ENCODE measurements at places on chromosomes 6 and 20. TPM values are rescaled to one million over a fixed set of nuclear protein-coding genes. Genes with fewer than 3 reads are reported as not detected.

GRCh38 chr6:11848852-11849731 lies 70.5 kb upstream of the ADTRP start:
- no peak overlapping the region for H3K27ac ChIP-seq
- H3K36me3 ChIP-seq, result no peaks in the 10 kb centered on the region
- no peak for DNase-seq
- H3K4me1 ChIP-seq, result no peaks in the 10 kb centered on the region
- H3K4me3 ChIP-seq, result no peak overlapping the region
- no peaks in the 10 kb centered on the region for H3K27me3 ChIP-seq

HRH3 gene
- not detected for total RNA-seq

GRCh38 chr20:63947638-63948456 lies 8.4 kb downstream of the UCKL1 start:
- H3K4me3 ChIP-seq, result peak overlapping the region; percentile 32
- peaks cover 30% of the 10 kb centered on the region for H3K4me1 ChIP-seq
- no peak for DNase-seq
- no peaks in the 10 kb centered on the region for H3K27me3 ChIP-seq

ANKRD66 gene
- not detected for total RNA-seq

LIN28B gene
- total RNA-seq, result not detected

CCHCR1 gene
- 48.3 TPM for total RNA-seq

EEF1A2 gene
- 0.84 TPM for total RNA-seq

- no peak overlapping the region for H3K4me3 ChIP-seq
- no peak for DNase-seq
- H3K27ac ChIP-seq, result no peak overlapping the region
- H3K36me3 ChIP-seq, result no peaks in the 10 kb centered on the region
- H3K27me3 ChIP-seq, result no peaks in the 10 kb centered on the region
Observed at GRCh38 chr6:167643223-167643622, 183.5 kb upstream of the AFDN start.

All from activated CD8-positive, alpha-beta memory T cell treated with anti-CD3 and anti-CD28 coated beads, Interleukin-2, amount 10 ng/mL, durations not matched to agents 7 days and 5 days (primary cell).